Vagina (tissue), 2 donors: ENCODE measurements at places on chromosomes 3 and 15. TPM values are rescaled to one million over a fixed set of nuclear protein-coding genes. Genes with fewer than 3 reads are reported as not detected.

Gene TM4SF18
- total RNA-seq: 10.1 TPM

Gene FEZF2
- not detected for total RNA-seq

Gene ZNF502
- total RNA-seq: 4.4 TPM

Gene GP9
- not detected for total RNA-seq

GRCh38 chr3:117485841-117486240 is 776.3 kb downstream of the TUSC7 start:
- DNase-seq: no peak

GRCh38 chr3:138944929-138945708 is 1.8 kb downstream of the FOXL2 start:
- no peak for DNase-seq

GRCh38 chr3:123344175-123344906 is 104.5 kb downstream of the ADCY5 start:
- DNase-seq: no peak

DNA sequence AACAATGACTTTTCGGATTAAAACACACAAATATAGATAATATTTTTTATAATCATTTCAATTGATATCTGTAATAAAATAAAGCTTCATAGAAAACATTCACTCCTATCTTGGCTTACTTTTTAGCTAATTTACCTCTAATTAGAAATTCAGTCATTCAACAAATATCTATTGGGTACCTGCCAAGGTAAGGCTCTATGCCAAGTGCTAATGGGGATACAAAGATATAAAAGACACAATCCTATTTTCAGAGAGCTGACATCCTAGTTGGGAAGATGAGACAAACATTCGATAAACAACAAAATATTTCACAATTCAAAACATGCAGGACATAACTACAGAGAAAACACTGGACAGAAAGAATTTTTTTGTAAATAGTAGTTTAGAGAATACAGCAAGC is 63.3 kb downstream of the ULK4 start:
- no peak for DNase-seq

DNA sequence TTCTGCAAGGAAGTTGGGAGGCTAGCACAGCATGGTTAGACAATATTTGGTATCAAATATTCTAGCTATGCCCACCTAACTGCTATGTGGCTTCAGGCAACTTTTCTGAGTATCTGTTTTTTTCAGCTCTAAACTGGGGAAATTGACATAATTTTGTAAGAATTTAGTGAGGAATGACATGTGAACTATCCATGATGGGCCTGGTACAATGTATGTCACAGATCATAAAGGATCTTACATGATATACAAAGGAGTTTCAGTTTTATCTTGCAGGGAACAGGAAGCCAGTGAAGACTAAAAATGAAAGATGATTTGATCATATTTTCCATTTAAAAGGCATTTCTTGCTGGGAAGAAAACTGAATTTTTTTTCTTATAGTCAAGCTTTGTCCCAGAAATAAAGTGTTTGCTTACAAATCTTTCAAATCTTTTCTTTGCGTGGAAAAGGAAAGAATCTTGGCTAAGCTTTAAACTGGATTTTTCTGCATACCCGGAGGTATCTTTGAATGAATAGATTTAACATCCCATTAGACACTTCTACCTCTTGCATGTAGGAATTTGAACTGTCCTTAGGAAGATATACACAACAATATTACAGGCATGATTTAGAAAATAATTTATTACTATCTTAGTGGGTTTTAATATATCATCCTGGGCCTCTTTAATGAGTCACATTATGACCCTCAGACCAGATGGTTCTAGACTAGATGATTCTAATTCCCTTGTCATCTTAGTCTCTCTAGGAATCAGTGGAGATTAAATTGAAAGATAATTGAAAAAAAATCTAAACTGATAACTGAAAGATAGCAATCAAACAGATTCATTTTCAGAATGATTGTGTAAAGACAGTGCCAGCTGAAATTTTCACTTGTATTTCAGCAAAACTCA is 436.0 kb upstream of the THBS1 start:
- no peak for DNase-seq

- no peak for DNase-seq
These were observed 248.9 kb upstream of the WNT5A start for GRCh38 chr3:55735976-55736375.

DNA sequence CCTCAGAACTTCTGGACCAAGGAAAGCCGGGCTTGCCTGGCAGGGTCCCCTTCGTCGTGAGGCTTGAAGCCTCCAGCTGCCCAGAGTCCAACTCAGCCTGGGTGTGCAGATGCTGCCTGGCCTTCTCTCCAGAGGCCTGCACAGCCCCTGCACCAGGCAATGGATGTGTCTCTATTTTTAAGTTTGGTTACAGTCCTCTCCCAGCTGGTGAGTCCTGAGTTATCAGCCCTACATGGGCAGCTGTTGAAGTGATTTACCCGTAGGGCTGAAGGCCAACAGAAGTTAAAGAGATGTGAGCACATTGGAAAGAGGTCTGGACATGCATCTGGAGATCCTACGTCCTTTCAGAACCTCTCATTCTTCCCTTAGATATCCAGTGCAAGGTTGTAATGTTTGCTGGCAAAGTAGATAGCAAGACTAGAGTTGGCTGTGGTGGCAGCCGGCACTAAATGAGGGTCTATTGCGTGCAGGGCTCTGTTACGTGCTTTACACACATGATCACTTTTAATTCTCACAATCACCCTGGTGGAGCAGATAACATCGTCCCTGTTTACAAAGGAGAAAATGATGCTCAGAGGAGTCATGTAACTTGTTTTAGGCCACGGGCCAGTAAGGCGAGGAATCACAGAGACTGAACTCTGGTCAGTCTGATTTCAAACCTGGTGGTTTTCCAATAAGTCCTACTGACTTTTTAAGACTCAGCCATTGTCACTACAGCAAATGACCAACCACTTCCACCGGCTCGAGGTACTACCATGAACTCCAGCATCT is 9.9 kb downstream of the FYCO1 start:
- no peak for DNase-seq

DNA sequence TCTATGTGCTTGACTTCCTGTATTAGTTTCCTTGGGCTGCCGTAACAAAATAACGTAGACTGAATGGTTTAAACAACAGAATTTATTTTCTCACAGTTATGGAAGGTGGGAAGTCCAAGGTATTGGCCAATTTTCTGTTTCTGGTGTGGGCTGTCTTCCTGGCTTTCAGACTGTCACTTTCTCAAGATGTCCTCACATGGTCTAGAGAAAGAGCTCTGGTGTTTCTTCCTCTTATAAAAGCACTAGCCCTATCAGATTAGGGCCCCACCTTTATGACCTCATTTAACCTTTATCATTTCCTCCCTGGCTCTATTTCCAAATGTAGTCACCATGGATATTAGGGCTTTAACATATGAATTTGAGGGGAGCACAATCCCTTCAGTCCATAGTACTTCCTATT is 54.6 kb downstream of the SPRED1 start:
- DNase-seq: no peak
